ENCODE measurements at places on chromosomes 4 and X.
A peak's percentile ranks its signal among the peaks of the same experiment; 100 is the strongest.

DNA sequence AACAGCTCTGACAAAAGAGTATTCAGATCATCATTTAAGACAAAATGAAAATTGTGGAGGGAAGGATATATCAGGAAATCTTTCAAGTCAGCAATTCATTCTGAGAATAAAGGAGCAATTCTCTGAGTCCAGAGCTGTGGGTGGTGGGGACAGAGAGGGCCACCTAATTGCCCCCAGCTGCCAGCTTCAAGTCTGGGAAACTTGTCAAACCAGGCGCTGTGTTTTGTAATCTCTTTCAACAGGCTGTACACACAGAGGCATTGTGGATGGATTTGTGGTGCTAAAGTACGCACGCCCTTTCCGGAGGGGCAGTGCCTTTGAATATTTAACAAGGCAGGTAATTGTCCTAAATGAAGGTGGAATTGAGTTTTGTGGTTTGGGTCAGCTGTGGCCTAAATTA is 591.1 kb upstream of the BOD1L1 start:
- DNase-seq = no peak

GRCh38 chr4:44872246-44872645 is 145.9 kb upstream of the GNPDA2 start:
- DNase-seq = no peak

GRCh38 chr4:173289353-173289727 is 44.8 kb downstream of the HMGB2 start:
- no peak for DNase-seq

- peak; percentile 25 for DNase-seq
Measured at GRCh38 chr4:98352396-98352795, 91.2 kb downstream of the RAP1GDS1 start.

GRCh38 chr4:22241415-22241814 is 274.5 kb downstream of the ADGRA3 start:
- no peak for DNase-seq

DNA sequence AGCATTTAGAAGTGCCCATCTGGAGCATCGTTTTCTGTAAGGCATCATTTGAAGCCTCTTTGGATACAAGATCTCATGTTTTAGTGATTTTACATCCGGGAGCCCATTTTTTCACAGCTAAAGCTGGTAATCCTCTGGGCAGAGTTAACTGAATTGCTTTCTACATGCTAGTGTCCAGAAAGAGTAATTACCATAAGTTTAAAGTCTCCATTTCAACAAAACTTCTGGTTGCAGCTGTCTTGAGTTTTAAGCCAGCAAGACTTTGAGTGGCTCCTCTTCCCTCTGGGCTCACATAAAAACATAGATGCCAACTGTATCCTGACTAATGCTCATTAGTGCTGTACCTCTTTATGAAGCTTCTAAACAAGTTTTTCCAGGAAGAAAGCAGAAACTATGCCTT is 65.4 kb downstream of the GPRIN3 start:
- no peak for DNase-seq

GRCh38 chr4:126475730-126476129 is 1157.0 kb upstream of the INTU start:
- DNase-seq = no peak

- DNase-seq = no peak
Measured at GRCh38 chr4:88528861-88529260, 5.3 kb upstream of the PYURF start.

DNA sequence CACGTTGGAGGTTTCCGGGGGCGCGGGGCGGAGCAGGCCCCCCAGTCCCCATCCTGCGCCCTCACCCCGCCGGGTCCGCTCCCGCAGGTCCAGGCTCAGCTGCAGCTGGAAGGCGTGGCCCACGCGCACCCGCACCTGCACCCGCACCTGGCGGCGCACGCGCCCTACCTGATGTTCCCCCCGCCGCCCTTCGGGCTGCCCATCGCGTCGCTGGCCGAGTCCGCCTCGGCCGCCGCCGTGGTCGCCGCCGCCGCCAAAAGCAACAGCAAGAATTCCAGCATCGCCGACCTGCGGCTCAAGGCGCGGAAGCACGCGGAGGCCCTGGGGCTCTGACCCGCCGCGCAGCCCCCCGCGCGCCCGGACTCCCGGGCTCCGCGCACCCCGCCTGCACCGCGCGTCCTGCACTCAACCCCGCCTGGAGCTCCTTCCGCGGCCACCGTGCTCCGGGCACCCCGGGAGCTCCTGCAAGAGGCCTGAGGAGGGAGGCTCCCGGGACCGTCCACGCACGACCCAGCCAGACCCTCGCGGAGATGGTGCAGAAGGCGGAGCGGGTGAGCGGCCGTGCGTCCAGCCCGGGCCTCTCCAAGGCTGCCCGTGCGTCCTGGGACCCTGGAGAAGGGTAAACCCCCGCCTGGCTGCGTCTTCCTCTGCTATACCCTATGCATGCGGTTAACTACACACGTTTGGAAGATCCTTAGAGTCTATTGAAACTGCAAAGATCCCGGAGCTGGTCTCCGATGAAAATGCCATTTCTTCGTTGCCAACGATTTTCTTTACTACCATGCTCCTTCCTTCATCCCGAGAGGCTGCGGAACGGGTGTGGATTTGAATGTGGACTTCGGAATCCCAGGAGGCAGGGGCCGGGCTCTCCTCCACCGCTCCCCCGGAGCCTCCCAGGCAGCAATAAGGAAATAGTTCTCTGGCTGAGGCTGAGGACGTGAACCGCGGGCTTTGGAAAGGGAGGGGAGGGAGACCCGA is 14.0 kb downstream of the SHOX start:
- no peak for DNase-seq

DNA sequence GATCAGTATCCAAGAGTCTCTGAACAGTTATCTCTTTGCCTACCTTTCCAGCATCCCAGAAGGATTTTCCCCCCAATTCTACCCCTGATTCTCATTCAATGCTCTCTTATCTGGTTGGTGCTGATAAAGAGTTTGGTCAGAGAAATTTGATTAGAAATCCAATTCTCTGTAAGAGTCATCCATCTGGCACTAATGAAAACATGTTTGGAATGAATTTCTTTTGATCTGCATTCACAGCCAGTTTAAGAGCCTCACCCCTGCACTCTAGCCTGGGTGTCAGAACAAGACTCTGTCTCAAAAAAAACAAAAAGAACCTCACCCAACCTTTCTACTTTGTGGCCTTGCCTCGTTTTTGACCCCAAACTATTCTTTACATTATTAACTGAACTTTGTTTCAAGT is 122.1 kb downstream of the MANBA start:
- DNase-seq = no peak

DNA sequence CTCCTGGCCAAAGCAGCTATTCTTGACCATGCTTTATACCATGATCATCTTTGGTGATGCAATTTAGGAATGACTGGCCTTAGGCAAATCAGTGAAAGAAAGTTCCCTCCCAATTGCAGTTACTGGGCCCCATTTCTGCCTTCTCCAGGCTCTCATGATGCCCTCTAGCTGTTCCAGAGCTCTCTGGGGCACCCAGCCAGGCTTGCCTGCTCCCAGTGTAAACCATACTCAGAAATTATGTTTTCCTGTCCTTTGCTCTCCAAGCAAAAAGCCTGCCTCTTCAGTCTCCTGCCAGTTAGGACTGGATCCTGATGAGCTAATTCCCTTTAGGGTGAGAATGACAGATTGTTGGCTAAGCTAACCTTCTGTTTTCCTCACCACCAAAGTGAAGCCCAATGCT is 85.3 kb upstream of the RBPJ start:
- peak; percentile 86 for DNase-seq

GRCh38 chr4:32485956-32486355 is 1765.8 kb downstream of the PCDH7 start:
- no peak for DNase-seq

DNA sequence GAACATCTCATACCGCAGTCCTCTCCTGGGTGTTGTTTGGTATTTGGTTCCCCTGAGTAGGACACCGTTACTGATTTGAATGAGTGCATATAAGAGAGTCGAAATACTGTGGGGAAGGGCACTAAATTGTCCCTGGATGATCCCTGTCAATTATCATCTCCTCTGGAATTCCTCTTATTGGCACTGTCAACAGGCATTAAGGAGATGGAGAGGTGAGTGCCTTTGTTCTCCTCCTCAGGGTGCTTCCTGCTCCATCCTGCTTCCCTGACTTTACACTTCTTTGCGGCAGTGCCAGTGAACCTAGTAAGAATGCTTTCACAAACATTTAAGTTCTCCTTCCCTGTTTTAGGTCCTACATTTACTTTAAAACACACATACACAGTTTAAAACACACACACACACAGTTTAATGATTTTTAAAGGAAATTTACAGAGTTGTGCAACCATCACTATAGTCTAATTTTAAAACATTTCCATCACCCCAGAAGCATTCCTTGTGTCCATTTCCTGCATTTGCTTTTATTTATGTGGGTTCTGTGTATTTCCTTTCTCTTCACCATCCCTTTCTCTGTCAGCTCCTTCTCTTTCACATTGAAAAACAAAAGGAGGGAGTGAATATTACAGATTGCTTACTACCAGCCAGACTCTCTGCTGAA is 20.9 kb upstream of the ZRSR2 start:
- DNase-seq = no peak

- no peak for DNase-seq
Measured at GRCh38 chr4:3118312-3118711, 43.8 kb downstream of the HTT start.

GRCh38 chr4:117983541-117984365 is 50.5 kb upstream of the NDST3 start:
- DNase-seq = no peak

DNA sequence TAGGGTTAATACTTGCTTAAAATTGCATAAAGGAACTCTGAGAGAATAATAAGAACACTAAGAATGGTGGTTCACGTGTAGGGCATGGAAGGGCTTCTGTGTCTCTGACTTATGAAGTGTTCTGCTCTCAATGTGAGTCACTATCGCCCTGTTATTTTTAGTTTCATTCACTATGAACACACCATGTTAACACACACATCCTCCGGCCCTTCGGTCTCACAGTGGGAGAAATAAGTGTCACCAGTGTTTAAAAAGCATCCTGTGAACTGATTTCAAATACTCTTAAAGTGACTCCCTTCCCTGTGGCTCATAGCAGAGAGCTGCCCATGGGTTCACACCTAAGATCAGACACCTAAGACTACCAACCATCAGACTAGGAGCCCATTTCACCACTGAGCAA is 33.8 kb upstream of the FGFBP2 start:
- no peak for DNase-seq

GRCh38 chr4:140637836-140638235 is 69.1 kb upstream of the UCP1 start:
- DNase-seq = peak; percentile 42

- DNase-seq = no peak
Measured at GRCh38 chr4:121973816-121974215, 22.0 kb upstream of the TRPC3 start.

GRCh38 chrX:18173494-18174180 is 47.0 kb downstream of the BEND2 start:
- DNase-seq = no peak

- no peak for DNase-seq
Measured at GRCh38 chr4:129146639-129147038, 50.7 kb downstream of the C4orf33 start.

DNA sequence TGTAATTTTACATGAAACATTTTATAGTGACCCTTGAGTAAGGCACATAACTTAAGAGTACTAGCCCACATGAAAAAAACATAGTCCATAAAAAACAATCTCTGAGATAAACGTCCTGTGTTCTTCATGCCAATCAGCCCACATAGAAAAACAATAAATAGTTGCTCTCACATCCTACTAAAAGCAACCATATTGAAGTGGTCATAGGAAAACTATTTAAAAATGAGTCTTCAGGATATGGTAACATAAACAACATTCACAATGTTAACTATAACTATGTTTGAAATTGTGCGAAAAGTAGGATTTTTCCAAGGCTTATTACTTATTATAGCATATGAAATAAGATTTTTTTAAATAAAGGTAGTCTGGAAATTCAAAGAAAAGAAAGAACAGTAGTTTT is 77.1 kb upstream of the EPHA5 start:
- DNase-seq = no peak

DNA sequence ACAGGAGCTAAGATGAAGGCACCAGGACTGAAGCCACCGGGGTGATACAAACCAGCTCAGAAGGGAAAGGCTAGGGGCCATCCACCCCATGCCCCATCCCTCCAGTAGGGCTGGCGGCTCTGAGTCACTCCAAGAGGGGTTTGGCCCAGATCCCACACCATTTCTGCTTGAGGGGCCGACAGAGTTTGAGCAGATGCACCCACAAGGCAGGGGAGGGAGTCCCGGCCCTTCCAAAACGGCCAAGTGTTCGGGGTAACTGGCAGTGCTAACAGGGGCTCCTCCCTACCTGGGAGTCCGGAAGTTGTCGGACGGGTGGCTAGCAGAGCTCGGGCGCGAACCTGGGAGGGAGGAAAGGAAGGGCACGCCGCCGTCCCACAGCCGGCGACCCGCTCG is 412 bp downstream of the SLC10A3 start:
- no peak for DNase-seq

DNA sequence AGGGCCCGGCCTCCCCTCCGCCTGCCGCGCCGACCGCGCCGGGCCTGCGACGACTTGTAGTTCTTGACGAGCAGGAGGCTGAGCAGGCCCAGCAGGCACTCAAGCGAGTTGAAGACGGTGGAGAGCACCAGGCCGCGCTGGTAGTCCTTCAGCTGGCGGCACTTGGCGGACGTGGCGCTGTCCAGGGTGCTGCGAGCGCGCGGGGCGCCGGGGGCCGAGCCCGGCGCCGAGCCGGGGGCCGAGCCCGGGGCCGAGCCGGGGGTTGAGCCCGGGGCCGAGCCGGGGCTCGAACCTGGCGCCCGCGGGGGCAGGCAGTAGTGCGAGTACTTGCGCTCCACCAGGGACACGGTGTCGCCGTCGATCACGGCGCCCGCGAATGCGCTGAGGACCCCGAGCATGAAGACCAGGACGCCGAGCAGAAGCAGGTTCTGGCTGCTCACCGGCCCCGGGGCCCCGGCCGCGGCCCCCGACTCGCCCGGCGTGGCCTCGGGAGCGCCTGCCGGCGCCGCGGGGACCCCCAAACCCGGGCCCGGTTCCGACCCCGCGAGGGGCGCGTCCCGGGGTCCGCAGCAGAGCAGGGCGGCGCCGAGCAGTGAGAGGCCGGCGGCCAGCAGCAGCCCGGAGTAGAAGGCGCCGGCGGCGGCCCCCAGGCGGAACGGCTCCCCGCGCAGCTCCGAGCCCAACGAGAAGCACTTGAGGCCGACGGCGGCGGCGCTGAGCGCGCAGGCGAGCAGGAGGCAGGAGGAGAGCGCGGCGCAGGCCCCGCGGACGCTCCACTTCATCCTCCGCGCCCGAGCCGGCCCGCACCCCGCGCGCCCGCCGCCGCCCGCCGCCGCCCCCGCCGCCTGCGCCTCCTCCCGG is 584 bp downstream of the TMEM271 start:
- DNase-seq = no peak

DNA sequence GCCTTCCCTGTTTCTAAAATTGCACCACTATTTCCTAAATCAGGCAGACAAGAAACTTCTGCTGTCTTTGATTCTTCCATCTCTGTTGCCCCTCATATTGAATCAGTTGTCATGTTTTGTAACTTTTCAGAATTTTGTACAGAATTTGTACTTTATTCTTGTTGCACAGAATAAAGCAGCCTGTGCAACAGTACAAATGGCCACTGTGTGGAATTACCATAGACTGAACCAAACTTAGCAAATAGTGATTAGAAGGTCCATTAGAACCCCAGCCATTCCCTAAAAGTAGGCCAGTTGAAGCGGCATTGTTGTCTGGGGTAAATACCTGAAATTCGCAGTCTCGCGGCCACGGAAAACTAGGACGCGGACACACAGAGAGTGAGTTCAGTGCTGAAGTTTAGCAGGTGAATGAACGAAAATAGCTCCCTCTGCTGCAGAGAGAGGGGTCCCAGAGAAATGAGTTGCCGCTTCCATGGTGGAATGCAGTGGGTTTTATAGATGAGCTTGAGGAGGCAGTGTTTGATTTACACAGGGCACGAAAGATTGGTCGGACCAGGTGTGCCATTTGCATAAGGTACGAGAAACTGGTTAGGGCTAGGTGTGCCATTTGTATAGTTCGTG is 71.8 kb downstream of the C4orf33 start:
- no peak for DNase-seq

- peak; percentile 83 for DNase-seq
Measured at GRCh38 chrX:154300816-154301215, 5.2 kb downstream of the TKTL1 start.

Measured in inflammatory macrophage treated with lipopolysaccharide for 4 hours (primary cell).